GM18507 (cell line): ENCODE measurements at places on chromosomes 4 and X.

GRCh38 chr4:54547299-54548097 lies 110.3 kb upstream of the KIT start:
- no peak for DNase-seq

DNA sequence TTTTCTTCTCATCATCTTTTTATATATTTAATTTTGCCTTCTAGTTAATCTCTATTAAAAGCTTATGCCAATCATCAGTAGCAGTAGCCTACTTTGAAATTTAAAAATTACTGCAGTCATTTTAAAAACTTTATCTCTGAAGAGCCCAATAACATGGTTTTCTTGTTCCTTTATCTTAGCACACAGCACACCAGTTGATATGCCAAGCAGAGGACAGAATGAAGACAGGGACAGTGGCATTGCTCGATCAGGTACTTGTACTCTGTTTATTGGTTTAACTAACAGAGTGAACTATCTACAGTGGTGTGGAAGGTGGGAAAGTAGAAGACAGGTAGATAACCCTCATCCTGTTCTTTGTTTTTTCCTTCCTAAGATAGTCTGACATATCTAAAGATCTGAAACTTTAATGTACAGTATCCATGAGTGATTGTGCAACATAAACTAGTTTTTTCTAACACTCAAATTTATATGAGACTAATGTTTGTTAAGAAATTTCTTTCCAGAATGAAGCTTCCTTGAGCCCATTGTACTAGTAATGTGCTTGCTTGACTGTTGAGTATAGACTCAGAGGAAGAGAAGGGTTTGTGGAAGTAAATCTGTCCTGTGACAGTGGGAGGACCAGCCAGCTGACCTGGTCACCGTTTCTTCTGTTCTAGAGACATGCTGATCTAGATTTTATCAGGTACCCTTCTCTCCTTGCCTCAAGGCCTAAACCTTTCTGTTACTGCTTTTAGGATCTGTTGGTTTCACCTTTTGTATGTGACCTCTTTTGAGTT lies 66.6 kb downstream of the FNIP2 start:
- no peak for DNase-seq

DNA sequence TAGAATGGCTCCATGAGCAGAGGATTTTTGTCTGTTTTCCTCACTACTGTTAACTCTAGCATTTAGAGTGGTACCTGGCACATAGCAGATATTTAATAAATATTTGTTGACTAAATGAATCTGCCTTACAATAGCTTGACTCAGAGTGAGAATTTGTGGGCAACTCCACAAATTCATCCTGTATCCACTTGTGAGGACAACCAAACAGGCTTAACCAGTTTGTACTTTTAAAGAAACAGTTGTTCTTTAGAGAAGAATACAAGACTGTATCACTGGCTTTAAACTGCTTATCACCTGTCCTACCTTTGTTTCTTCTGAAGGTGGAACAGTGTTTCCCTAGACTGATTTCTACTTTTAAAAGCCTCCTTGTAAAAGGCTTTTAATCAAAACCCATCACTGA lies 141.3 kb upstream of the SH3RF1 start:
- no peak for DNase-seq

DNA sequence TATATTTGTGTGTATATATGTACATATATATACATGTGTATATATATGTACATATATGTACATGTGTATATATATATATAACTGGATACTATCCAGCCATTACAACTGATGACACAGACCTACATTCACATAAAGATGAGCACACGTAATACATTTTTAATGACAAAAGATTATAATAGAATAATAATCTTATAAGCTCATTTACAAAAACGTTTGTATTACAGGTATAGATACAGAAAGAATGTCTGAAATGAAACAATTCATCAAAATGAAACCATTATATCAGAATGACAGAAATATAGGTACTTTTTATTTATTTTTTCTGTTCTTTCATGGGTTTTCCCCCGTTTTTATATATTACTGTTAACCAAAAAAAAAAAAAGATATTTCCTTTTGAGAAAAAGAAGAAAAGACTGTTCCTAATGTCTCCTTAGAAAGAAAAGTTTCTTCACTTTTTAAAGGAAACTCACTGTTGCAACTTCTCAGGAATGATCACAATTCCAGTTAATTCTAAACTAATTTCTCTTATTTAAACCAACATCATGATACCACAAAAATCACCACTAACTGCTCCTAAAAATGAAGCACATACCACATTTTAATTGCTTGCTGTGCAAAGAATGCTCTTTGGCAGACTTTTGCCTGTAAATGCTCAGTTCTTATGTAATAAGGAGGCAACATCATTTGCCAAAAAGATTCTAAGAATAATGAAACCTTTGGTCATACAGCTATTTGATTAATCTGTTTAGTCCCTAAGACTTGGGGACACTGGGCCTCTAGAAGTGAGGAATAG lies 18.9 kb downstream of the LEF1 start:
- no peak for DNase-seq

GRCh38 chr4:38983787-38984598 lies 48.2 kb downstream of the TMEM156 start:
- no peak for DNase-seq
